ENCODE measurements at places on chromosomes 3 and 15.

DNA sequence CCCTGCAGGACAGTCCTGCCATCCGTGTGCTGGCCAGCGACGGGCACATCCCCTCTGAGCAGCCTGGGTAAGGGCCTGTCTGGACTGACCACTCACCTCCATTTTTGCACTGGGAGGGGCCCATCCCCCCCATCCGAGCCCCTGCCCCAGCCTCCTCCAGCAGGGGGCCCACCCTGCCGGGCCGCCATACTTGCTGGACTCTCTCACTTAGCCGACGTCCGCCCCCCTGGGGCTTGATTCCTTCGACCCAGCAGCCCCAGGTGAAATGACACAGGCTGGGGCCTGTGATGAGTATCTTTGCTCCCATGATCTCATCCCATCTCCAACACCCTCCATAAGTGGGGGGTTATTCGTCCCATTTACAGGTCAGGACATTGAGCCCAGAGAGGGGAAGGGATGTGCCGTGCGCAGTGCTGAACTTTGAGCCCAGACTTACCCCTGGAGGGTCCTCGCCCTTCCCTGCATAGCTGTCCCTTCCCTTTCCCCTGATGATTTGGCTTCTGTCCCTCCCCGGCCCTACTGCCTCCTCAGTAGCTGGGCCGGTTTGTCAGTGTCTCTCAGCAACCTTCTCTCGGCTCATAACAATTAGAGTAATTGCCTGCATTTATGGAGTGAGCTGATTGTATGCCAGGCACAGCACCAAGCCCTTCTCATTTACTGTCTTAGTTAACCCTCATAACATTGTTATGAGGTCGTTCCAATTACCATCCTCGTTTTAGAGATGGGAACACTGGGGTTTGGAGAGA lies 4.2 kb downstream of the LMAN1L start:
- no peak for DNase-seq

DNA sequence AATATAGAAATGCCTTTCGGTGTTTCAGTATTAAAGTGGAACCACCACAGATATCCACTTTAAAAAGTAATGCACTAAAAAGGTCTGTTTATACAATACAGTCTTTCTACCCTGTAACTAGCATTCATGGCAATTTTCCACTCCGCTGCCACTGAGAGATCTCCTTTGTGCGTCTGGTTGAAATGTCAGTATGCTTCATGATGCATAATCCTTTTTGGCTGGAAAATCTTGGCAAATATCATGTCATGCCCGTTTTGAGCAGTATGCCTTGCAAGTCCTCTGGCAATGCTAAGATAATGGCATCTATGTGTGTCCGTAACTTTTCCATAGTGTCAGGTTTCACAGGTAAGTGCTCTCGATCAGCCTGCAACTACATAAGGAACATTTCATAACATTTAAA lies 30.8 kb upstream of the ARF4 start:
- no peak for DNase-seq

DNA sequence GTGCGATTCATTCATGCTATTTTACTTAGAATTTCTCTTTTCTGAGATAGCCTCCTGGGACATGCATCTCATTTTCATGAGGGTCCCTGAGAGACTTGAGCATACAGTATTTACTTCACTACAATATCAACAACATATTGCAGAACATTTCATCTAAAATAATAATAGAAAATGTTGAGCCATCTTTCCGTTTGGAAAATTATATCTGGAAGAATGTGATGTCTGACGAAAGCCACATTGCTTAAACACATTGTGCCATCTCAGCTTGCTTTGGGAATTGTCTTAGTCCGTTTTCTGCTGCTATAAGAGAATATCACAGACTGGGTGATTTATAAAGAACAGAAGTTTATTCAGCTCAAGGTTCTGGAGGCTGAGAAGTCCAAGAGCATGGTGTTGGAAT lies 55.5 kb downstream of the DPH6 start:
- no peak for DNase-seq

GRCh38 chr15:62472616-62473299 lies 307.7 kb upstream of the C2CD4B start:
- no peak for DNase-seq

- no peak for DNase-seq
Observed at GRCh38 chr3:108403686-108404345, 106.6 kb downstream of the MYH15 start.

- DNase-seq: no peak
Observed at GRCh38 chr15:25774871-25775270, 88.3 kb downstream of the ATP10A start.

DNA sequence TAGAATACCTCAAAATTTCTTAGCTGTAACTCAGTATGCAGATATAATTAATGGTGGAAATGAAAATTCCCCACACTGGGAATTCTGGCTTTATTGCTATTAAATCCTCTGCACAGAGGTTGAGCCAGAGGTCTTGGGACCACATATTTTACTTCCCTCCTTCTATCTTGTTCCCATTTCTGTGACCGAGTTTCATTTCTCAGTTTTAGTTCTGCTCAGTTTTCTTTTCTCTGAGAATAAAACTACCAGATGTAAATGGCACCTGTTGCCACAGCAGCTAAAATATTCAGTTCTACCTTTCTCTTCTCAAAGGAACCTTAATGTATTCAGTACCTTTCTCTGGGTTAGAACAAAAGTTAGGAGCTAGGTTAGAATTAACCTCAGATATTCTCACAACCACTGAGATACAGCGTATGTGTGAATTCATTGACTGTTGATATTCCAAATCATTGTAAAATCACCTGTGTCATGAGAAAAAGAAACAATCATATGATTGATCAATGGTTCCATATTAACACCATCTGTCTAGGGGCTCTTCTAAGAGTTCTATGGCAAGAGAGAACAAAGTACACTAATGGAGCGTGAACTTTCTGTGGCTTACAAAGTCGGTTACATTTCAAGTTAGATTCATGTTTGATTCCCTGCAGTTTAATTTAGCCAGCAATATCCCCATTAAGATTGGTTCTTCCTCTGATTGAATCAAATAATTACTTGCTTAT lies 374.1 kb downstream of the EFHB start:
- no peak for DNase-seq

- DNase-seq: no peak
Observed at GRCh38 chr15:76951220-76951619, 19.7 kb downstream of the RCN2 start.

GRCh38 chr3:46953234-46954010 lies 23.1 kb downstream of the CCDC12 start:
- DNase-seq: no peak

- DNase-seq: no peak
Observed at GRCh38 chr3:13549623-13550422, 898 bp downstream of the FBLN2 start.

GRCh38 chr3:24680214-24680967 lies 185.7 kb upstream of the THRB start:
- DNase-seq: no peak

- peak; percentile 13 for DNase-seq
Observed at GRCh38 chr3:49339581-49339940, 292 bp downstream of the USP4 start.

- DNase-seq: no peak
Observed at GRCh38 chr3:81749265-81749664, 12.2 kb downstream of the GBE1 start.

DNA sequence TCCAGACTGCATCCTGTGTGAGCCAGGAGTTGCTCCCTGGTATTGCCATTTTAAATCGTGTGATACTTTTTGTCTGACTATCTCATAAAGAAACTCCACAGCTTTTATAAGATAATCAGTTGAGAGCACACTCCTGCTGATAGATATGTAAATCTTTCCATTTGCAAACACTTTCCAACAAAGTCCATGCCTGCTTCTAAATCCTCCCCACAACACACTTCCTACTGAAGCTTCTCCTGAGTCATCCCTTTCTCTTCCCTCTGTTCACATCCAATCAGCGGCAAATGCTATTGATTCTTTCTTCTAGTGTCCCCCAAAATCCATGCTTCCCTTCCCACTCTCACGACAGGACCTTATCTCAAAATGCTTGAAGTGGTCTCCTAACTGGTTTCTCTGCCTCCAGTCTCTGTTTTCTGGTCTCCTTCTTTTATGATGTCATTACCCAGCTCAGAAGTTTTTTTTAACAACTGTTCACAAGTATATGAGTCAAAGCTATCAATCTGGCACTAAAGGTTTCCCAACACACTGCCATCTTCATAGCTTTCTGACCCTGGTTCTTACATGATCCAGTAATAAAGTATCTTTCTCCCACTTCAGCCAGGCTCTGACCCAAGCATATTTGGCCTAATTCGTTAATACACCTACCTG lies 4.5 kb upstream of the WWTR1 start:
- no peak for DNase-seq

GRCh38 chr3:58271901-58272501 lies 34.0 kb upstream of the RPP14 start:
- DNase-seq: no peak

GRCh38 chr15:98654790-98655360 lies 6.5 kb downstream of the IGF1R start:
- DNase-seq: no peak

DNA sequence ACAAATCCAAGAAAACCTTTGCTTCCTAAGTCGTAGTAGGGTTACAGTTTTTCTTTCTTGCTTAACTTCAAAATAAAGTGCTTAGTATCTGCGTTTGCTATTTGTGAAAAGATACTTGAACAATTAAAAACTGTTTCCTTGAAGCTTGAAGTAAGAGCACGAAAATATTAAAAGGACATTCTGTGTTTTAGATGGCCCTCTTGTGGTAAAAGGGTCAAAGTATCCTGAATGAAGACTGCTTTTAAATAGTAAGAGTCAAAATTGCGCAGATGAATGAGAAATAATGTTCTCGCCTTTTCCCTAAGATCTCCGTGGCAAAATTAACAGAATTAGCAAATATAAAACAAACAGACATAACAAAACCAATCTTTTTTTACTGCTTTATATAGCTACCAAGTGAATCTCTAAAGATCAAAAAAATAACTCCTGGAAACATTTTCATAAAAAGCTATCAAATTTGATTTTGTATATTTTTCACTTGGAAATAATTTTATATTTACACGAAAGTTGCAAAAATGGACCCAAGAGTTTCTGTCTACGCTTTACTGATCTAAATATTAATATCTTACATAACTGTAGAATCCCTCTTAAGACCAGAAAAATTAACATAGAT lies 175.4 kb downstream of the MBNL1 start:
- DNase-seq: no peak

- no peak for DNase-seq
Observed at GRCh38 chr3:159938714-159939113, 49.9 kb upstream of the IL12A start.

- no peak for DNase-seq
Observed at GRCh38 chr3:39142067-39142466, 11.3 kb downstream of the CSRNP1 start.

GRCh38 chr15:25721605-25721955 lies 141.5 kb downstream of the ATP10A start:
- DNase-seq: no peak

DNA sequence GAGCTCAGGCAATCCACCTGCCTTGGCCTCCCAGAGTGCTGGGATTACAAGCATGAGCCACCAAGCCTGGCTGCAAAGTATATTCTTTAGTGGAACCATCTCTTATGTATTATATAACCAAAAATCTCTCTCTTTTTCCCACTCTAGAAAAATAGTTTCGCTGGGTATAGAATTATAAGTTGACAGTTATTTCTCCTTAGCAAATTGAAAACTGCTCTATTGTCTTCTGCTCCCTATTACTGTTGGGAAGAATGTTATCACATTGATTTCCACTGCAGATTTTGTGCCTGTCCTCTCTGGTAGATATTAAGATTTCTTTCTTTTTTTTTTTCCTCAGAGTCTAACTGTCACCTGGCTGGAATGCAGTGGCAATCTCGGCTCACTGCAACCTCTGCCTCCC lies 10.2 kb upstream of the DHX30 start:
- DNase-seq: no peak

GRCh38 chr3:142725357-142725739 lies 1.5 kb downstream of the TRPC1 start:
- DNase-seq: no peak

DNA sequence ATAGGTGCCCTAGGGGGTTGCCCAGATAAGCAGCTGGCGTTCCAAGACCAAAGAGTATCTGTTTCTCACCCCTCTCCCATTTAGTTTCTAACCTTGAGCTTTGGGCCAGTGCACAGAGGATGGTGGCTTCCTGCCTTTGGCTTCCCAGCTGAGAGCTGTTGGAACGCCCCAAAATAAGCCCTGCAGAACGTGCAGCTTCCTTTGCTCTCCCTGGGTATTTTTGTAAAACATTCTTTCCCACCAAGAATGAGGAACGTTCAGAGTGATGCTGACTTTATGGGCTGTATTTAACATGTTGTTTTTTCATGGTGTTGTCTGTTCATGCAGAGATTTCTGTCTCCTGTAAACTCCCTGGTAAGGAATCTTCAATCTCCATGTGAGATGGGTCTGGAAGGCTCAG lies 63.8 kb downstream of the LPP start:
- DNase-seq: no peak

- DNase-seq: no peak
Observed at GRCh38 chr15:89845305-89845893, 30.7 kb upstream of the ANPEP start.

All from activated CD4-positive, CD25-positive, alpha-beta regulatory T cell (primary cell).